CD4-positive, alpha-beta T cell treated with Interleukin-1 beta for 1 hour (primary cell): ENCODE measurements at places on chromosomes 1 and 21.

DNA sequence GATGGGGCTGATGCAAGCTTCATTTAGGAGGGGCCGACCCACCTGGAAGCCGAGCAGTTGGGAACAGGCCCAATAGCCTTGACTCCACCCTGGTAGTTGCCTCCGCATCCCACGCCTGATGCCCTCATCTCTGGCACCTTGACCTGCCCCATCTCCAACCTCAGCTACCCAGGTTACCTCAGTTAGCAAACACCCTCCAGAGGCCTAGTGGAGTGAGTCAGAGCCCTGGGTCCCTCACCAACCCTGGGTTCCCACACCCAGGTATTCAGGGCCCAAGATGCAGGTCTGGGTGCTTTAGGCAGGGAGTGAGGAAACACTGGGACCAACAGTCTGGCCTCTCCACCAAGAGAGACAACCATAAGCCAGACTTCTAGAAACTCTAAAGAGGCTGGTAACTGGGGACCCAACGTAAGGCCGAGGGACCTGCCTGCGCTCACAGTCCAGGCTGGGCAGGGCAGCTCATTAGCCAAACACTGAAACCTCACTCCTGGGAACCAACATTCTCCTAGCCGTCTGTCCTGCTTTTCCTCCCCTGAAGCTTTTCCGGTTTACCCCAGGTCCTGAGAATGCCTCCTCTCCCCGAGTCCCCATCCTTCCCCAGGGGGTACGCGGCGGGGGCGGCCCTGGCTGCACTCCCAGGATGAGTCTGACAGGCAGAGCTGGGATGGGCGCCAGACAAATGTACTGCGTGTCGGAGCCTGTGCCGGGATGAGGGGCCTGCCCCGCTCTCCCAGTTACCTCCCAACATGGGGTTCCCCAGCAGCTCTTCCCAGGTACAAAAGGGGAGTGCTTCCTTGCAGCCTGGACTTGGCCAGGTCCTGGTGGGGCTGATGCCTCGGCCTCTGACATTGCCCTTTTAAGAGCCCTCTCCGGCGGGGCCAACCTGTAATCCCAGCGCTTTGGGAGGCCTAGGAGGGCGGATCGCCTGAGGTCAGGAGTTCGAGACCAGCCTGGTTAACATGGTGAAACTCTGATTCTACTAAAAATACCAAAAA is 8.9 kb upstream of the CELSR2 start:
- no peak for DNase-seq

DNA sequence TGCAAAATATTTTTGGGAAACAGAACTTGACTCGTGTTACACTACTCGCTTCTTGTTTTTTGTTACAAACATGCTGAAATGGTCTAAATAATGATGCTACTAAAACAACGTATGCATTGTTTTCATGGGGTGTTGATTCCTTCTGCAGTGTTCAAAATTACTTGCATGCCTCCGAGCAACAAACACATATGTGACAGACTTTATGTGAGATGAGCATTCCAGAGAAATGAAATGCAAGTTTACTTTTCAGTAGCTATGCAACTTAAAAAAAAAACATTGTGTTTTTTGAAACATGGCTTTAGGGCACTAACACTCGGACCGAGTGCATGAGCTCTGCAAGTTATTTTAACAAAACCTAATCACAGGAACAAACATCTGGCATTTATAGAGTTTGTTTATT is 84.8 kb downstream of the CAMTA1 start:
- no peak for DNase-seq

DNA sequence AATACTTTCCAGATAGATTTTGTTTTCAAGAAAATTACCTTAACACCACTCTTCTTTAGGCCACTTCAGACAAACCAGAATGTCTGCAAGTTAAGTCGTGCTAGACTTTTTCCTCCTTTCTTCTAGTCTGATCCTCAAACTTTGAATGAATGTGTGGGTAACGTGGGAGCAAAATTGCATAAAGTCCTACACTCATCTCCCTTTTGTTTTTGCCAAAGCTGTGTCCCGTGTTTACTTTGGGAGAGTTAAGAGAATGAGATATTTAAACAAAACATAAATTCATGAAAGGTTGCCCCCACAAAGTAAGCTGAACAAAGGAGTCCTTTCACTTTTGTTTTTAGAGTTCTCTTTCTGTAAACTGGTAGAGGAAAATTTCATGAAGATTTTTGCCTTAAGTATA is 16.9 kb upstream of the VAMP3 start:
- no peak for DNase-seq

- no peak for DNase-seq
Observed at GRCh38 chr1:238401144-238401543, 510.4 kb upstream of the ZP4 start.

GRCh38 chr1:91610789-91611188 is 110.1 kb downstream of the CDC7 start:
- DNase-seq: no peak

DNA sequence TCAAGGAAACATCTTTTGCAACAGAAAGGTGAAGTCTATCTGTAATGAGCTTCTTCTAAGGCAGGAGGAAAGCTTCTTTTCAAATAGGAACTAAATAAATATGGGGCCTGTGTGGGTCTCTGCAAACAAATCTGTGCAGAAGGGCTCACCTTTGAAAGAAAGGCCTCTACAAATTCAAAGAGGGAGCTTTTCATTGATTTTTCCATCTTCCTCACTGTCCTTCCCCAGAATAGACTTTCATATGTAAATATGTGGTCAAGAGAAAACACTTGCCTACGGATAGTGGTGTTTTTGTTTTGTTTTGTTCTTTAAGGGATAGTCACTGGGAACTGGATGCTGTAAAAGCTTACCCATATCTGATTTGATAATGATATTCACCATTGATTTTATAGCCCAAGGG is 223.4 kb downstream of the DSCAM start:
- no peak for DNase-seq

DNA sequence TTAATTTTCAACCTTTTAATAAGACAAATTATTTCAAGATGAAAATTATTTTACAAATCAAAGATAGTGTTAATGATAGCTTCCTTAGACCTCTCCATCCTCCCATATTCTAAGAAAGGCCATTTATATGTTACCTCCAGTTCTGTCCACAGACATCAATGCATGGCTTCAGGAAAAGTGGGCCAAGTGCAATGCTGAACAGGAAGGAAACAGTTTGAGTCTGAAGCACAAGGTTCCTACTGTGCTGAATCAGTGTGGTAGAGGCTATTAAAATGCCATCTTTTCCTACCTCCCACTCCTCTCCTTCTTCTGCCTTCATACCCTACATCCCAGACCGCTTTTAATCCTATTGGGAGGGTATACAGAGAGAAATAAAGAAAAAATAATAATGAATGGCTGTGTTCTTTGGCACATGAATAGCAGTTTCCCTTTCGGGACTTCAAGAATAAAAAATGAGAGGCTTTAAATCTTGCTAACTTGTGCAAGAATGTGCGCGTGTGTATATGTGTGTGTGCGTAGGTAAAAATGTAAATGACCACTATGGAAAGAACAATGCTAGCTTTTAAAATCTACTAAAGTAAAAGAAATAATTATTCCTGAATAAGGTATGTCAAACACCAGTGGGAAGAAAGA is 62.6 kb upstream of the C1orf105 start:
- no peak for DNase-seq

DNA sequence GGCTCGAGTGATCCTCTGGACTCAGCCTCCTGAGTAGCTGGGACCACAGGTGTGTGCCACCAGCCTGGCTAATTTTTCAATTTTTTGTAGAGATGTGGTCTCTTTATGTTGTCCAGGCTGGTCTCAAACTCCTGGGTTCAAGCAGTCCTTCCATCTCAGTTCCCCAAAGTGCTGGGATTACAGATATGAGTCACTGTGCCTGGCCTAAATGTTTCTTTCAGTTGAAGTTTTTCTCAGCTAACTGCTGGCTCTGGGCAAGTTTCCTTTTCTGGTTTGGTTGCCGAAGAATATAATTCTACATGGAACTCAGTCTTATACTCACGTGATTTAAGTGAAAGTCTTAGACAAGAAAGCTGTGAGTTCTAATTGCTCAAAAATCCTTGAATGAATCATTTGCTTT is 57.0 kb downstream of the SASS6 start:
- DNase-seq: no peak
